Subcutaneous preadipocyte (primary cell): ENCODE measurements at places on chromosomes 13 and 19. TPM values are rescaled to one million over a fixed set of nuclear protein-coding genes. Genes with fewer than 3 reads are reported as not detected.

The IGFL3 gene
- not detected in 2 replicates for total RNA-seq

The ZNF473 gene
- total RNA-seq: 9.6 and 12.5 TPM in 2 replicates

The NDUFB7 gene
- 200 and 337 TPM in 2 replicates for total RNA-seq

The WDR18 gene
- total RNA-seq: 68.0 and 80.9 TPM in 2 replicates

The TPTE2 gene
- not detected in 2 replicates for total RNA-seq

The EPSTI1 gene
- 2.2 and 10.3 TPM in 2 replicates for total RNA-seq

The LIM2 gene
- not detected in 2 replicates for total RNA-seq

The PEAK3 gene
- not detected in 2 replicates for total RNA-seq

The NANOS3 gene
- total RNA-seq: not detected in 2 replicates

The CLEC4G gene
- total RNA-seq: not detected in 2 replicates
